Activated CD8-positive, alpha-beta memory T cell treated with anti-CD3 and anti-CD28 coated beads, Interleukin-2, amount 50 U/mL, for 4 hours (primary cell): ENCODE measurements at places on chromosomes 6 and 20.

GRCh38 chr6:132252113-132252512 is 149.2 kb downstream of the MOXD1 start:
- no peak for DNase-seq

GRCh38 chr6:39130691-39131090 is 15.7 kb upstream of the SAYSD1 start:
- no peak for DNase-seq

- no peak for DNase-seq
Measured at GRCh38 chr20:12528104-12528503, 480.7 kb upstream of the SPTLC3 start.

DNA sequence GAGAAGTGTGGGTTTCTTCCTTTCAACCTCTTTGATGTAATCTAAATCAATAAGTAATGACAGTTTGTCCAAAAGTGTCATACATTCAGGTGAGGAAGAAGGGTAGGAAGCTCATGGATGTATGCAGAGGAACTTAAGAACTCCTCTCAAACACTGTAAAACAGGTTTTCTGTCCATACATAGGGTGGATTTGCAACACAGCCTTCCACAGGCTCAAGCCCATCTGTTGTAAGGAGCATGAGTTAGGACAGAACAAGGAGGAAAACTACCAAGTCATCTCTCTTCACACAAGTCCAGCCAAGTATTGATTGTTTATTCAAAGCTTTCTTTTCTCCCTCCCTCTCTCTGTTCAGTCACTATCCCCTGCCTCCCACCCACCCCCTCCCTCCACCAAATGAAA is 49.0 kb upstream of the CDYL start:
- DNase-seq = no peak

- no peak for DNase-seq
Measured at GRCh38 chr6:98782772-98783171, 51.6 kb upstream of the POU3F2 start.

GRCh38 chr6:138349891-138350290 is 27.8 kb upstream of the SMIM28 start:
- no peak for DNase-seq

- DNase-seq = no peak
Measured at GRCh38 chr6:111922454-111923297, 49.4 kb upstream of the FYN start.

- DNase-seq = peak; percentile 60
Measured at GRCh38 chr6:106098383-106099234, 12.5 kb downstream of the PRDM1 start.

DNA sequence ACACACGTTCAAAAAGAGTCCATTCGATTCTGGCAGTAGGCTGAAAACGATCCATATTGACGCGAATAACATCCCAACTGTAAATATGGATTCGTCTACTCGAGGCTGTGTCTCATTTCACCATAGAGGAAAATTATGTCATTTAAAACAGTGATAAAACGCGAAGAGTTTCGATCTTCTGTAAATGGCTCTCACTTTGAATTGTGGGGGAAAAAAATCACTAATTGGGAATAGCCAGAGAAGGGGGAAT is 845 bp upstream of the MARCKS start:
- DNase-seq = no peak

DNA sequence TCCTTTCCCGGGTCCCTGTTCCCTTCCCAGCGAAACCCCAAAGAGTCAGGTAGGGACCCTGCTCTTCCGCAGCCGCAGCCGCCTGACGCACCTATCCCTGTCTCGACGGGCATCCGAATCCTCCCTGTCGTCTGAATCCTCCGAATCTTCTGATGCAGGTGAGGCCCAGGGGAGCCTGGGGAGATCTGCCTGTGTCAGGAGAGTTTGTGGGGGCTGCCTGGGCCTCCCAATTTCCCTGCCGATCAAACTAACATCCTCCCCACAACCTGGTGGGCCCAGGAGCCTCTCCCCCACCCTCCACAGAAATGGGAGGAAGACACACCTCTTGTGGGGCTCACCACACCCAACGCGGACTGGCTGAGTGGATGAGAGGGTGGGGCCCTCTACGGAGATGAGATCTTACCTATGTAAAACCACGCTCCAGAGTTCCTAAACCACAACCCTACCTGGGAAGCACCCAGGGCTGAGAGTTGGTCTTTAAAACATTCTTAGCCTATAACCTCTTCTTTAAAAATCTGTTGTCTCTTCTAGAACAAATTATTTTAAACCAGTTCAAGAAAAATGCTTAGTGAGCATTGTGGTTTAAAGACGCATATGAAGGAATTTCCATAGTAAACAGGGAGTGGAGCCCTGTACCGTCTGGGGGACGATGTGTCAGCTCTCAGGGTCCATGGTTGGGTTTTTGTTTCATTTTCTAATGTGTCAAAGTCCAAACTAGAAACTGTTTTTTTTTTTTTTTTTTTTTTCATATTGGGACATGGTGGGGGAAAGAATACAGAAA is 1.7 kb downstream of the CDC25B start:
- DNase-seq = no peak

- DNase-seq = peak; percentile 67
Measured at GRCh38 chr6:147203311-147204059, 732 bp upstream of the STXBP5 start.

DNA sequence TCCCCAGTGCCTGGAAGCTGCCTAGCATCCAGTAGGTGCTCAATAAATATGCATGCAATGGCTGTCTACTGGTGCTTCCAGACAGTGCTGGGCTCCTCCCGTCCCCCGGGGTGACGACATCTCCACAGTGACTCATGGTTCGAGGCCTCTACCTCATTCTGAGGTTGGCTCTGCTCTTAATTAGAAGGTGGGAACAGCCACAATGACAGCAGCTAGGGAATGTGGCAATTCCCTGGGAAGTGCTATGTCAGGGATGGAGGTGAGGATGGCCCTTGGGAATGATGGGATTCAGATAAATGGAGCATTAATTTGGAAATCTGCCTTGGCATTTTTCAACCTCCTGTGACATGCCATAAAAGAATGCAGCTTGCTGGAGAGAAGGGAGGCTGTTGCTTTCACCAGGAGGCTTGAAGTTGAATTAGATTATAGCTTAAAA is 43.5 kb upstream of the NFATC2 start:
- DNase-seq = no peak

DNA sequence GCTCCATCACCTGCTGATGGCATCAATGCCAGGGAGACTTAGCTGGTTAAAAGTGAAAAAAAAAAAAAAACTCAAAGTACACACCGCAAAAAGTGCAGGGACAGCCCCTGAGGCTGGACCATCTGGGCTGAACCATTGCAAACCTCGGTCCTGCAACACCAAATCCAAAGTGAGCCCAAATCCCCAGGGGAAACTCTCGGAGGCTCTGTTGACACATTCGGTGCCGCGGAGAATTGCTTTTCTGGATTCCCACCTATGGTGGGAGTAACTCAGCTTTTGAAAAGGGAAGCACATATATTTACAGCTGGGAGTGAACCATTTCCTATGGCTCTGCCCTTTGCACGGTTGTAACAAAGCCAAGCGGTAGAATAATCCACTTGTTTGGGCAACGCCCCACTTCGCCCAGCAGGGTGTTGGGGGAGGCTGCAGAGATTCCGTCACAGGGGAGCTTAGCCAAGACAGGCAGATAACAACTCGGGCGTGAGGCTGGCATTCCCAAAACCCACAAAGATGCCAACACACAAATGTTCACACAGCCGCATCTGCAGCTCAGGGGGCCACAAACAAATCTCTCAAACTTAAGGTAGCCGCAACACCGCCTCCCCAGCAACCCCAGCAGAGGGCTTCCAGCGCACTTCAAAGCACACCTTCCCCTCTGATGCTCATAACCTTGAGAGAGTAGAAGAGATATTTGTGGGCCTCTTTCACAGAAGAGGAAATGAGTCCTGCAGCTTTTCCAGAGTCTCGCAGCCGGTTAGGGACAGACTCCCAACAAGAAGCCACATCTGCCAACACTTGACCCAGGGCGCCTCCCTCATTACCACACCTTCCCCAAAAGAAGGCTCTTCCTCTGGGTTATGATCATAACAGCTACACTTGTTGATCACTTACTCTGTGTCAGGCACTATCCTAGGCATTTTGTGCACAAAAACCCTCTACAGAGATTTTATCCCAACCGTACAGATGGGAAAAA is 11.4 kb downstream of the ZC3H12D start:
- DNase-seq = no peak

DNA sequence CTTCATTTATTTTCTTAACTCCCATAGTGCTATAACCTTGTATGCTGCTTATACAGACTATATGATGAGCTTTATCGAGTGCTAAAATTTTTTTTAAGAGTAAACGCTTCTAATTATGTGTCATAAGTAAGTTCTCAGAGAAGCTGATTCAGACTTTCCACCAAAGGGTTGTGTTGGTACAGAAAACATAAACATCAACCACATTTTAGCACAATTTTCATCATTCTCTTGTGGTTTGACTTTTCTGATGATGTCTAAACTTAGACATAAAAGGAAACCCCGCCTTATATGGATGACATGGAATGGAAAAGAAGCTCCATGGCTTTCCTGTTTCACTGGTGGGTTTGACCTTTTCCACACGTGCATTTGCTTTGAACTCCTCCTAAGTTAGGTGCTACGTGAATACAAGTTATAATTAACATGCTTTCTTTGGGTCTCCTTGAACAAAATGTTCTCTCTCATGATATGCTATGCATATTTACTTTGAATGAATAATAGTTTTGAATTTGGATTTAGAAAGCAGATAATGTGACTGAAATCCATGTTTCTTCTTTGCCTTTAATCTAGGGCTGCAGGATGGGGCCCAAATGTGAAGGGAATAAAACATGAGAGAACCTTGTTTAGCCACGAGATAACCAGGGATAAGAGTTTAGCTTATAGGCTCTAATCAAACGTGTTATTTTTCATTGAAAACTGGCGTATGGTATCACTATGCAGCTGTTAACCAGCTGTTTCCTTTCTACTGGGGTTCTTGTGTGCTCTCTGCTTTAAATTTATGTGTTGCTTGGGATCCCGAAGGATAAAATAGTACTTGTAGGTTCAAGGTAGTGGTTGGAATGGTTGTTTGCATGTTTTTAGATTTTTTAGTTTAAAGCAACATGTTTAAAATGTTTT is 127.1 kb upstream of the AHI1 start:
- DNase-seq = no peak

GRCh38 chr6:1640476-1640875 is 30.8 kb downstream of the FOXC1 start:
- DNase-seq = no peak

GRCh38 chr20:35791821-35792220 is 20.0 kb downstream of the PHF20 start:
- no peak for DNase-seq

- DNase-seq = no peak
Measured at GRCh38 chr6:169778646-169779045, 27.2 kb downstream of the ERMARD start.

GRCh38 chr6:87277123-87277522 is 45.3 kb upstream of the SMIM8 start:
- no peak for DNase-seq

DNA sequence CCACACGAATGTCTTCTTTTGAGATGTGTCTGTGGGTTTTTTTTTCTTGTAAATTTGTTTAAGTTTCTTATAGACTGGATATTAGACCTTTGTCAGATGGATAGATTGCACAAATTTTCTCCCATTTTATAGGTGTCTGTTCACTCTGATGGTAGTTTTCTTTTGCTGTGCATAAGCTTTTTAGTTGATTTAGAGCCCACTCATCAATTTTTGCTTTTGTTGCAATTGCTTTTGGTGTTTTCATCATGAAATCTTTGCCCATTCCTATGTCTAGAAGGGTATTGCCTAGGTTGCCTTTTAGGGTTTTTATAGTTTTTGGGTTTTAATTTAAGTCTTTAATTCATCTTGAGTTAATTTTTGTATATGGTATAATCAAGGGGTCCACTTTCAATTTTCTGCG is 57.7 kb downstream of the NKX2-2 start:
- DNase-seq = no peak

DNA sequence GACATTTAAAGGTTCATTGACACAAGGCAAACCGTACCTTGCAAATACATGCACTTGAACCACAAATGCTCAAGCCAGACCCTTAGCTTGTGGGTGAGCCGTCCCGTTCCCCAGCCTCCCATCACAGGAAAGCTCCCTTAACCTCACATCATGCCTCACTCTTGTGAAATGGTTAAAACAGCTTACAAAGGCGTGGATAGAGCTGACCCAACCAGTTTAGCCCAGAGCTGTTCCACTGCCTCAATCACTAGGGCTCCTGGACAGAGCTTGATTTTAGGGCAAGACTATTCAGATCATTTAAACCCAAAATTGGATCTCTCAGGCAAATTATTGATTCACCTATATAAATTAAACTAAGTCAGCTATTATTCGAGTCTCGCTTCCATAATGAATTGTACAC is 229.6 kb upstream of the TAB2 start:
- no peak for DNase-seq

DNA sequence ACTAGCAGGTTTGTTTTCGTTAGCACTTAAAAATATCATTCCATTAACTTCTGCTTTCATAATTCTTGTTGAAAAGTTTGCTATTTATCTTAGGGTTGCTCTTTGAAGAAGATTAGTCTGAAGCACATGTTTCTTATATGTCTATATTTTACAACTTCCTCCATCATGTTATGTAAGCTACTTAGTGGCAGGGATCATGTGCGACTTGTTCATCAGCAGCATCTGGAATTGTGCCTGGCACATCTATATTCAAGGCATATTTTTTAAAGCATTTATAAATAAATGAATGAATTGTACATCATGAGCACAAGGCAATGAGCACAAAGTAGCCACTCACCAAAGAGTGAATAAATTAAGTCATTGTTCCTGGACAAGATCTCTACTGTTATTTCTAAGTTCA is 187.2 kb upstream of the COL21A1 start:
- no peak for DNase-seq

DNA sequence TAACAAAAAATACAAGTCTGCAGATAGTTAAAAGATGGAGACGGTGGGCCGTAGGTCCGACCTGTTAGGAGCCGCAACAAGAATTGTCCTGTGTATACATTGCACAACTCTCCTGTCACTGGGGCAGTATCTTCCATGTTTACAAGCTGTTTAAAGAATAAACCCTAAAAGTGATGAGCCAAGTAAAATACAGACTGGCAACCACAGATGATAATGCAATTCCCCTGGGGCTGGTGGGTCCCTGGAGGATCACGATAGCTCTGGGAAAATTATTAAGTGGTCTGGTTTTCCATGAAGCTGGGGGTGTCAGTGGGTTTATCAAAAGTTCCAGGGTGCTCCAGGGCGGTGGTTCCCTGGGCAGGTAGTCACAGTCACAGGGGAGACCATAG is 8.1 kb upstream of the FAM50B start:
- no peak for DNase-seq

- DNase-seq = no peak
Measured at GRCh38 chr6:73088138-73088813, 137.0 kb downstream of the KHDC1L start.

DNA sequence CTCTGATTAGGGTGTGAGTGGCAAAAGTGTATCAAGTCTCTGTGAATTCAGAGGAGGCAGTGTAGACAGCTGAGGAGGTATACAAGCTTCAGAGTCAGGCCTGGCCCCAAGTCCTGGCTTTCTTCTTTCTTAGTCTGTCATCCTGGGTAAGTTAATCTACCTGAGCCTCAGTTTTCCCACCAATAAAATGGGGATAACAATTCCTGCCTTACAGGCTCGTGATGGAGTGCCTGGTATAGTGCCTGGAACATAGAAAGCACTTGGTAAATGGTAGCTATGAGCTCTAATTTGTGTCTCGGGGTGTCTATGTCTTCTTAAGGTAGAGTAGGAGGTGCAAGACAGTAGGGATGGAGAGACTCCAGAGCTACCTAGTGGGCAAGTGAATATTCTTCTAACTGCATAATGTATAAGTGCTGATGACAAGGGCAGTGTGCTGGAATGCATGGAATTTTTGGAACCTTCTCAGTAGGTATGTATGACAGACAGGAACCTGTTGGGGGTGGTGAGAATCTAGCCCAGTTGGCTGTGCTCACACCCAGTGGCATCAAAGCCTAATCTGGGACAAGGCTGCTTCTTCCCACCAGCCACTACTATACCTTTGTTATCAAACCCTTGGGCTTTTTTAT is 4.0 kb upstream of the SCUBE3 start:
- no peak for DNase-seq
